CD4-positive, CD25-positive, alpha-beta regulatory T cell (primary cell): ENCODE measurements at places on chromosomes 2 and 18.

DNA sequence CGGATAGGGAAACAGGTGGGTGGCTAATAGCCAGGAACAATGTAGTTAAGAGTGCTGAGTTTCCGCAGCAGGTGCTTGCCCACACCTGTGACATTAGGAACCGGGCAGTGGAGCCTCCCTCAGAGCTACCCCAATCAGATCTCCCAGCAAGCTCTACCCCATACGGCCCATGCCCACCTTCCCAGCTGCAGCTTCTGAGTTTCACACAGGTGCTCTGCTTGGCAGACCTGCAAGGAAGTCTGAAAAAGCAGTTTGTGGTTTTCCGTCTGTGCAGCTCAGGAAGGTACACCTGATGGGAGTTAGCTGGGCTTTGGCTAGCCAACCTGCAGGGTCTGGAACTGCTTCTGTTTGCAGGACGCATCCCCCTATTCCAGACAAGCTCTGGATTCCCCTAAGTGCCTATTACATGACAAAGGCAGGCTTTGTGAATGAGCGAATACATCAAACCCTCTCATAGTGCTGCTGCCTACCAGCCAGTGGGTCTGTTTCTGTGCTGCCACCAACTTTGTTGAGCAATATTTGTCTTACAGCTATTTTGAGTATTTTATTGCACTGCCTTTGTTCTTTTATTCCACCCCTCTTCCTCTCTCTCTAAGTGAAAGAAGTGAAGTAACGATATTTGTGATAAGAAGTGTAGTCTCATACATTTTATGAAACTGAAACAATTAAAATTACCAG, 24.7 kb upstream of the CEP68 start:
- peak; percentile 19 for DNase-seq

DNA sequence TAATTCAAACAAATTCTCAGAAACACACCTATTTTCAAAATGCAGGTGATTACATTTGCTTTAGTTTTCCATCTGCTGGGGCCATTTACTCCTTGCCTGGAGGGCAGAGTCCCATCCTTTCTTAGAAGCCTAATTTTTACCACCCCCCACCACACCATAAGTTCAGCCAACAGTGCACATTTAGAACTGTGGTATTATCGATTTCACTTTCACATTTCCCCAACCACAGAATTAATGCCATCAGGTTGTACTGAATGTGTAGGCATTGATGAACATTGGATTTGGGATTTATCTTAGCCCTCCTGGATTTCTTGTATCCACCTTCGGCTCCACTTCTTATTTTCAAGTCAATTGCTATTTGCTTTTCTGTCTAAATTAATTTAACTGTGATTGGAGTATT, 4.5 kb downstream of the SCYGR3 start:
- DNase-seq, result no peak

GRCh38 chr2:228827056-228827700, 443.9 kb downstream of the PID1 start:
- DNase-seq, result no peak

- DNase-seq, result no peak
Observed at GRCh38 chr18:12247946-12248345, 6.2 kb upstream of the CIDEA start.

DNA sequence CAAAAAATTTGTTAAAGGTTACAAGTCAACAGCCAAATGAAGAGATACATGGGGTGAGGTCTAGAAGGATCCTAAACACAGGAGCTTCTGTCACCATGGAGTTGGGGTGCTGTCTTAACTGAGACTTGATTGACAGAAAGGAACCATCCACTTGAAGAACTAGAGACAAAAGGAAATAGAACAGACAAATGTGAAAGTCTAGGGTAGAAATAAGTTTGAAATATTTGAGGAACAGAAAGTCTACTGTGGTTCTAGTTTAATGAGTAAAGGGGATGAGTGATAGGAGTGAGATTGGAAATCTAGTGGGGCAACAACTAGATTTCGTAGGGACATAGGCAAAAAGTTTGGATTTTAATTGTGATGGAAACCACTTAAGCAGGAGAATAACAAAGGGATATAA, 18.7 kb downstream of the RBBP8 start:
- DNase-seq, result no peak

- DNase-seq, result no peak
Observed at GRCh38 chr2:184363213-184363612, 235.1 kb upstream of the ZNF804A start.

DNA sequence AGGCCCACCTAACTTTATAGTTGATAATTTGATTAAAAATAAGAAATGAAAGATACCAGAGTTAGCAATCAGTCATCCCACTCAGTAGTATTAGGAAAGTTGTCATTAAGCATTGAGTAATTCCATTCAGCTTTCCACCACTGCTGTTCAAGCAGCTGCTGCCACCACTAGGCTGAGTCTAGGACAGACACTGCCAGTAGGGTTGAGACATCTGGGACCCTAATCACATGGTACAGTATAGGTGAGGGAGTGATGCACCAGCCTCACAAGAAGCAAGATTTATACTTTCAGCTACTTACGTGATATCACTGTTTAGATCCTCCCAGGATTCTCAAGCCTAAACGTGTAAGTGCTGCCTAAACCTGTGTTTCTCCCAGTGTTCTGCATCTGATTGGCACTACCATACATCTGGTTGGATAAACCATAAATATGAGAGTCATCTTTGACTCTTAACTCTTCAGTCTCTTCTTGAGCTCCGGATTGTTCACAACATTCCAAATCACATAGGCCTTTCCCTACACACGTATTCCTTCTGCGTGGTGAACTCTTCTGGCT, 3.2 kb downstream of the UBXN4 start:
- no peak for DNase-seq

GRCh38 chr2:21683838-21684237, 560.1 kb downstream of the TDRD15 start:
- no peak for DNase-seq

DNA sequence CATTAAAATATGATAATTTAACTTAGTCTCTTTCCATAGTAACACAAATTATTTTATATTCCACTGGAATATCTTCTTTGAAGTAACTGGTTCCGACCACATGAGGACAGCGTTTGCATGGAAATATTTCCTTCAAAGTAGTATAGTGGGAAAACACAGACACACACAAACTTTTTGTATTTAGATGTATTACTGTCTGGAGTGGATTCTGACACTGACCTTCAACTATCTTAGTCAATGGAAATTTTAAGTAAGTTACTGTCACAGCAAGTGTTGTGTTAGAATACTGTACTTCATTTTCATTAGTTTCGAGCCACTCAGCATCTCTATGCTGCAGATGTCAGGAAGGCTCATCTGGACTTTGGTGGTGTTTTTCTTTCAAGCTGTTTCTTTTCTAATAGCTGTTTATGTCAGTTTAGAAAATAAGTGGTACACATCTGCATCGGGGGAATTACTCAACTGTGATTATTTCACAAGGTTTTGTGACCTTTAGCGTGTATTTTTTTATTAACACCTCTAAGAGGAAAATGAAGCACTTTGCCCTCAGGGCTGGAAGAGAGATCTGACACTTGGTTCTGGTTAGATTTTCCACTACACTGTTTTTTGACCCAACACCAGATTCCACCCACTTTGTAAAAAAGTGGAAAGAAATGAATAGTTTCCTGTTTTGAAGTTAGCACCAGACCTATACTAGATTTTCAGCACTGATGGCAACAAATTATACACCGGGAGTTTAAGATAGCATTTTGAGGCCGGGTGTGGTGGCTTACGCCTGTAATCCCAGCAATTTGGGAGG, 18.9 kb upstream of the THOC1 start:
- DNase-seq, result no peak
